ENCODE measurements at places on chromosomes 1 and 21. TPM values are rescaled to one million over a fixed set of nuclear protein-coding genes. Genes with fewer than 3 reads are reported as not detected.

GRCh38 chr1:152487871-152488270, 22.7 kb upstream of the LCE5A start:
- DNase-seq = no peak

GRCh38 chr21:33278721-33279120, 12.6 kb downstream of the IL10RB start:
- DNase-seq = no peak

- DNase-seq = no peak
Measured at GRCh38 chr1:245572709-245573108, 417.9 kb downstream of the KIF26B start.

DNA sequence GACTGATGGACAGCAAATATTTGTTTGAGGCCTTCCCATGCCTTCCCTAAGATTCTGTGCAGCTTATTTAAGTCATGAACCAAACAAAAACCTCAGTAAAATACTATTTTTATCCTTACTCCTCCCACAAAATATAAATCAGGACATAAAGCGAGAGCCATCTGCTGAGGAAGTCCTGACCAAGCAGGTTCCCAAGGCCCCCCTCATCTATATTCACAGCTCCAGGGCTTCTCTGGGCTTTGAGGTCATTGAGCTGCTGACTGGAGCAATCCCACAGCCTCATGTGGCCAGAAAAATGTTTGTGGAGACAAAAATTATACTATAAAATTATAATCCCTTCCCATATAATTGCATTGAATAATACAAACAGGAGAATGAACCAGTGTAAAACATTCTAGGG, 846.2 kb downstream of the ADGRL2 start:
- no peak for DNase-seq

DNA sequence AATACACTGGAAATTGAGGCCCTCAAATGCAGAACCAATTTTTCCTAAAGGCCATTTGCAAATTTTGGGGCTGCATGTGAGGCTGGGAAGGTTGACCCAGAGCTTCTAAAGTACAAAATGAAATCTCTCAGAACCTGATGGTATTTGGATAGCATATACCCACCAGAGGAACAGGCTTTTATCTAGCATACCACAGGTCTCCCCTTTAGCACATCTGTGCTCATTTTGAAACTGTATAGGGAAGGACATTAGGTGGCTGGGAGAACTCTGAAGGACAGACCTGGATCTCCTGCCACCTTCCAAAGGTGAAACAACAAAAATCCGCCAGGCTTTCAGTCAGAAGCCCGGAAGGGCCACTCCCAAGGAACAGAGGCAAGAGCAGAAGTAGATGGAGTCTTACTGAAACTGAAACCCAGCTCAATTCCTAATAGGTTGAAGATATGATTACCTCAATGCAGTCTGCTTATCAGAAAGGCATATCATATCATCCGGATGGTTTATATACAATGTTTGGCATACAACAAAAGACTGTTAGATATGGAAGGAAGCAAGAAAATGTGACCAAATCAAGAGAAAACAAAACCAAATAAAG, 11.6 kb downstream of the CD55 start:
- no peak for DNase-seq

DNA sequence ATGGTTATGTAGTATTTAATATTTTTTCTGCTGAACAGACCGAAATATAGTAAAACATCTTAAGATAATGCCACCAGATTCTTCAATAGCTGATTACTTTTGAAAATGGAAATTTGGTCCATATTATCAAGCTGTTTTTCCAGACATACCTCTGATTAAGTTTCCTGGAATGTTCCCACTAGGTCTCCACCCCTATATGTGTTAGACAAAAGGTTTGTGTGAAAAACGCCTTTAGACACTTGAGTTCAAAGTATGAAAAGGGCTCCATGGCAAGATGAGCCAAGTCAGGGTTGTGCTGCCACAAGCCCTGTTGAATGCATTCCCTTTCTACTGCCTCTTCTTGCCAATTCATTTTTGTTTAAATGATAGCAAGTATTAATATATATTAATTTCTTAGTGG, 52.7 kb downstream of the ZBTB17 start:
- no peak for DNase-seq

GRCh38 chr1:246667773-246668172, 56.4 kb upstream of the SCCPDH start:
- no peak for DNase-seq

- DNase-seq = no peak
Measured at GRCh38 chr1:58304346-58304975, 242.1 kb downstream of the OMA1 start.

- DNase-seq = no peak
Measured at GRCh38 chr1:55519937-55520683, 304.9 kb upstream of the USP24 start.

GRCh38 chr1:151715726-151716404, 738 bp downstream of the CELF3 start:
- DNase-seq = no peak

DNA sequence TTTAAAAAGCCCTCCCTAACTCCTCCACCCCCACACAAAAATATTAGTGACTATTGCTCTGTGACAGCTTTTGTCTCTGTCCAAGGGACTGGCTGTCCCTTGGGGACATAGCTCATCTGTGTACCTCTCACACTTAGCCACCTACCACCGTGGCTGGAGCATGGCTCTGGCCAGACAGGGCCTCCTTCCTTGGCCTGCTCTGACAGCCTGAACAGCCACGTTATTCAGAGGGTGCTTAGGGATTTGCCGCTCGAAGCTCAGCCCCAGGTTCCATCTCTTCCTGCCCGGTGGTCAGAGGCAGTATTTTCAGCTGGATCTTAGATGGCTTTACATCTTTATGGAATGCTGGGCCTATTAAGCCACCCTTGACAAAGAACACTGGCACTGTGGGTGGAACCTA, 6.1 kb upstream of the CELSR2 start:
- no peak for DNase-seq

DNA sequence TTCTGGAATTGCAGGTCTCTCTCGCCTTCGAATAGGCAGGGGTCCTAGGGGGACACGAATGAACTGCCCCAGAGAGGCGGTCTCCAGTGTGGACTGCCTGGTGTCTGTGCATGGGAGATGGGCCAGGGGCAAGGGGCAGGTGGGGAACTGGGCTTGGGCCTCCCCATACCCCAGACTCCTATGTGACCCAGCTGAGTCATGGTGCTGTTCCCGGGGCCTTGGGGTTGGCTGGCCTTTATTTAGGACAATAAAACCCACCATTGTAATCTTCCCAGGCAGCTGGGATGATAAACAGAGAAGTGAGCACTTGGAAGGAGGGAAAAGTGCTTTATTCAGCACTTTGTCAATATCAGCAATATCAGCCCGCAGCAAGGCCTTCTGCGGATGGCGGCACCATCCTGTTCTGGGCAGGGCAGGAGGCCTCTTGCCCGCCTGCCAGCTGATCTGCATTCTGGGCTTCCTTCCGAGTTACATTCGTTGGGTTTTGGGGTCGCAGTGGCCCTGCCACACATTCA, 209.0 kb upstream of the TMEM51 start:
- DNase-seq = no peak

- DNase-seq = no peak
Measured at GRCh38 chr1:50929376-50929958, 30.6 kb downstream of the FAF1 start.

DNA sequence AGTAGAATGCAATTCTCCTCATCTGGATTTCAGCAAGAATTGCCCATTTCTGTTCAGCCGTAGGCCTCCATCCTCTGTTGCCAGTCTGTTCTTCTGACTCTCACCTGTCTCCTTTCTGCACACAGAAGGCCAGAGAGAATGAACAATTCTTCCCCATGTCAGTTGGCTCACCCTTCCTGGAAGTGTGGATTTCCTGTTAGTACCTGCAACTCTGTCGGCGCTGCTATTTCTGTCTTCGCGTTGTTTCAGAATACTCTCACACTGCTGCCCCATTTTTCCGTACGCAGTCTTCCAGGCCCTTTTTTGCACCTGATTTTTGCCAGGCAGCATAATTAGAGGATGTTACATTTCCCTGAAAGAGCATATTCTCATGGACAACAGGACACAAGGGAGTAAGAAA, 200.7 kb downstream of the FGGY start:
- DNase-seq = no peak

DNA sequence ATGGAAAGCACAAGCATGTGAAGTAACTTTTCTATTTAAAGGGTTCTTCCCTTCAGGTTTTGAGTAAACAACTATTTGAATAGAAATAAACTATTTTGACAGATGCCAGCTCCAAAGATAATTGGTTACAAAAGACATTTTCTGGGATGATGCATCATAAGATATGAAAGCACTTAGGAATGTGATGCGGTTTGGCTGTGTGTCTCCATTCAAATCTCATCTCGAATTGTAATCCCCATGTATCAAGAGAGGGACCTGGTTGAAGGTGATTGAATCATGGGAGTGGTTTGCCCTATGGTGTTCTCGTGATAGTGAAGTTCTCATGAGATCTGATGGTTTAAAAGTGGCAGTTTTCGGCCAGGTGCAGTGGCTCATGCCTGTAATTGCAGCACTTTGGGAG, 6.4 kb downstream of the DISP1 start:
- no peak for DNase-seq

DNA sequence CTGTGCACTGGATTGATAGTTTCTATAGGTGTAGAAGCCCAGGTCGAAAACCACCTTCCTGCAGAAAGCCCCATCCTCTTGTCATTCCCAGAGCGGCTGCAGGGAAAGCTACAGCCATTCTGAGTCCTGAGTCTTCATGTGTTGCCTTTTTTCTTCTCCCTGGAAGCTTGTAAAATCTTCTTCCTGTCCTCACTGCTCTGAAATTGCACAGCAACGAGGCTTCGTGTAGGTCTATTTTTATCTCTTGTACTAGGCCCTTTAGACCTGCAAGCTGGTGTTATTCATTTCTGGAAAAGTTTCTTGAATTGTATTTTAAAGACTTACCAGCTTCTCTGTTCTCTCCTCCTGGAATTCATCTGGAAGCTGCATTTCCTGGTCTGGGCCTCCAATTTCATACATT, 44.2 kb upstream of the ETS2 start:
- DNase-seq = no peak

- no peak for DNase-seq
Measured at GRCh38 chr1:225755671-225756319, 21.8 kb upstream of the SRP9 start.

DNA sequence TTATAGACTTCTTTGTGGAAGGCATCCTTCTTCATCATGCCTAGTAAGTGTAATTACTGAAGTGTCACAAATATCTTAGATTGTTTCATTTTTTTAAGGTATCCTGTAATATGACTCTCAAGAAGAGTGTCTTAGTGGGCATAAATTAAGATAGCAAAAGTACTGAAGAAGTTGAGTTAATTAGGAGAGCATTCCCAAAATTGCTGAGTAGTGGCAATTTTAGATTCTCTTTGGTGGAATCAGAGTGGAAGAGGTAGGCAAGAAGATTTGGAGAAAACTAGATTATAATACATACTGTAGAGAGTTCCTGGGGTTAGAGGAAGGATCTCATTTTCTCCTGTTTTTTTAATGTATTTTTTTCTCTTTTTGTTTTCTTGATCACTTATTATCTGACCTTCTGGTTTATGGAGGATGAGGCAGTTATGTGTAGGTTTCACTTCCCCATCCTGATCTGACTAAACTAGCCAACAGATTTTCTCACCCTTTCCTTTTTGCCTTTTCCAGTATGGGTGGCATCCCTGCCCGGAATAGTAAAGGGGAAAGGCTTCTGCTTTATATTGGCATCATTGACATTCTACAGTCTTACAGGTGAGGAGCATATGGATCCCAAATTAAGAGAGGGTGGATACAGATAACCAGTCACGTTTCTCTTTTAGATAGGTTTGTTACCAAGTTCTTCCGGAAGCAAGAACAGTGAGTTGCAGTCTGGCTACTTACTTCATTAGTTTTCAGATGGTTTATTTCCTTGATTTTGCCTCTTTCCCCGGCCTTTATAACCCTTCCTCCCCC, 16.7 kb upstream of the PSMD4 start:
- no peak for DNase-seq

- no peak for DNase-seq
Measured at GRCh38 chr1:119987112-119987511, 82.3 kb downstream of the NOTCH2 start.

- no peak for DNase-seq
Measured at GRCh38 chr1:31672986-31673385, 28.3 kb upstream of the PEF1 start.

GRCh38 chr21:16419188-16419921, 689.6 kb downstream of the USP25 start:
- no peak for DNase-seq

- DNase-seq = no peak
Measured at GRCh38 chr1:54337928-54338327, 68.3 kb downstream of the SSBP3 start.

- DNase-seq = no peak
Measured at GRCh38 chr1:88514544-88515060, 169.5 kb upstream of the PKN2 start.

- no peak for DNase-seq
Measured at GRCh38 chr1:16141573-16142336, 14.1 kb downstream of the EPHA2 start.

DNA sequence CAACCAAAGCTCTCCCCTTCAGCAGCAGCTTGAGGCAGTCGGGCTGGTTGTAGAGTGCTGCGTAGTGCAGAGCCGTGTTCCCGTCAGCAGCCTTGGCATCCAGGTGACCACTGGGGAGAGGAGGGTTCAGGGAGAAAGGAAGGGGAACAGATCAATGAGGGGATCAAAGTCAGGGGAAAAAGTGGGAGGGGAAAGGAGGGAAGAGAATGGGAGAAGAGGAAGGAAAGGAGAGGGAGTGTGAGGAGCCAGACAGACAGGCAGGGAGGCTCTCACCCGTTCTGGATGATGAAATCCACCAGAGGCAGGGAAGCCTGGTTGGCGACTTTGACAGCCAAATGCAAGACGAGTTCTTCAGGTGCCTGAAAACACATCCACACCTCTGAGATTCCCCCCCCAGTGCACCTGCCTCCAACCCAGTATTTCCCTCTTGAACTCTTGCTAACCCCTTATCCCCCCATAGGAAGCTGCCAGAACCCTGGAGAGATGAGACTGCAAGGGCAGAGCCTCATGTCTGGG, 9.8 kb upstream of the TCEA3 start:
- no peak for DNase-seq

DNA sequence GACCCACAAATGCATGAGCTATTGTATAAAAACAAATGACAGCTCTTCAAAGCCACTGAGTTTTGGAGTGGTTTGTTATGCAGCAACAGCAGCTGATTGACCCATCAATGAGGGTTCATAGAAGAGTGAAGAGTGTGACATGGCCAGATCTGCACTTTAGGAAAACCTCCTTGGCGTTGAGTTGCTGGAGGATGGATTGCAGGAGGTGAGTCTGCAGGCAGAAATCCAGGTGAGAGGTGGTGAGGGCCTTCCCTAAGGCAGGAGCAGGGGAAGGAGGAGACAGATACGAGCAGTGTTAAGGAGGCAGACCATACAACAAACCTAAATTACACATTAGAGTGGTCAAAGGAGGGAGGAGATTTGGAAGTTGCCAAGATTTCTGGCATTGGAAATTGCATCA, 169.3 kb upstream of the CSF3R start:
- DNase-seq = no peak

Gene YBEY
- total RNA-seq = 5.3 TPM

Gene HLX
- total RNA-seq = 8.9 TPM

Gene CR1L
- not detected for total RNA-seq

Gene KCNJ9
- not detected for total RNA-seq

Gene RCSD1
- total RNA-seq = 95.7 TPM

Gene ST3GAL3
- total RNA-seq = 4.4 TPM

Gene UMODL1
- 0.83 TPM for total RNA-seq

Gene GPR153
- total RNA-seq = 114 TPM

Gene TCHH
- total RNA-seq = 0.35 TPM

Gene RBM8A
- 47.6 TPM for total RNA-seq

Gene CYP4A11
- total RNA-seq = 1.1 TPM

Measured in Peyer's patch (tissue), 4 donors.